Stimulated activated CD8-positive, alpha-beta memory T cell treated with anti-CD3 and anti-CD28 coated beads, Interleukin-12 subunit alpha, Interleukin-12 subunit beta, amount 100 ng/mL, for 1 hour (primary cell): ENCODE measurements at places on chromosomes 7 and 10.

GRCh38 chr7:111744501-111745155, 182.3 kb upstream of the IMMP2L start:
- DNase-seq: no peak

DNA sequence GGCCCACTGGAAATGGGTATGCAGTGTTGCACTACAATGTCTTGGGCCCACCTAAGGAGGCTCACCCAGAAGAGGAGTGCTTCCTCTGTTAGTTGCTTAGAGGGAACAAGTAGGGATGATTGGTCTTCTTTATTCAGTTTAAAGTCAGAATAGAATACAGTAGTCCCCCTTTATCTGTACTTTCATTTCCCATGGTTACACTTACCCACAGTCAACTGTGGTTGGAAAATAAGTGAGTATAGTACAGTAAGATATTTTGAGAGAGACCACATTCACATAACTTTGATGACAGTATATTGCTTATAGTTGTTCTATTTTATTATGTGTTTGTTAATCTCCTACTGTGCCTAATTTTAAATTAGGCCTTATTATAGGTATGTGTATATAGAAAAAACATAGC, 151.4 kb downstream of the COL28A1 start:
- no peak for DNase-seq

DNA sequence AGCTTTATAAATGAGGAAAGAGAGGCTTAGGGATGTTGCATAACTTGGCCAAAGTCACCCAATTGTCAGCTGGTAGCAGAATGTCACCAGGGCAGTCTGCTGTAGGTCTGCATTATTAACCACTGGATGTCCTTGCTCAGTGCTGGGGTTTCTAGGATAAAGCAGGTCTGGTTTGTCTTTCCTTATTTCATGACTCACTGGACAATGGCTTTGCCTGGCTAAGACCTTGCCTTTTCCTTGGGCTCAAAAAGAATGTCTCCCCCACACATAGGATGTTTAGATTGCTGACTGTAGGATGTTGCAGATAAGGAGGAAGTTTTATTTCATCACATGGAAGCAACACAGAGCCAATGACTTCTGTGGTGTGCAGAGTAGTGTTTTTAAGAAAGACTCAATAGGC, 29.4 kb downstream of the WDFY4 start:
- DNase-seq: no peak

DNA sequence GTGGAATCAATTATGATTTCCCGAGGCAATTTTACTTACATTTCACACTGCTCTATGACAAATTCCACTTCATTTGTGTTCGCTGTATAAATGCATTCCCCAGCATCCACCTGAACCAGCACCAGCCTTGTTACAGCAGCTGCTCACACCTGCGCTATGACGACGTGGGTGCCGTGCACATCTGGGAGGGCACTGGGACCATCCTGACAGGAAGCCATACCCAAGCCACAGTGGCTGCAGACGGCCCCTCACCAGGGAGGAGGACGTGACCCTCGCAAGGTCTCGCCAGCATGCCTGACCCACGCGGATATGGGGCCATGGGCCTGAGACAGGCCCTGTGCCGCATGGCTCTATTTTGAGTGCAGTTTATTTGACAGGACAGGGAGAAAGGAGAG, 201.3 kb downstream of the MAD1L1 start:
- no peak for DNase-seq

DNA sequence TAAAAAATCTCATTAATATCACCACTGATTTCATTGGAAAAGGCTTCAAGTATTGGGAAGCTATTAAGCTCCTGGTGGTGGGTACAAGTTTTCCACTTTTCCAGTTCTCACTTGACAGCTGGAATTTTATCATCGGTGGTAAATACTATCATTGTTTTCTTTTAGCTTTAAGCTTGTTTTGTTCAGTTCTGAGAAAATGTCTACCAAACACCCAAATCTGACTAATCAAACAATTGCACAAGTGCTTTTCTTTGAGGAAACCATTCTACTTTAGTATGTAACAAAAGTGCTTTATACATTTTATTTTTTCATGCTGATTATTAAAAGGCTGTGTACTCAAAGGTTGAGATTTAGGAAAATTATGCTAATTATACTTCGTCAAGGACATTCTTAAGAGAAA, 7.9 kb downstream of the PRPF18 start:
- no peak for DNase-seq

DNA sequence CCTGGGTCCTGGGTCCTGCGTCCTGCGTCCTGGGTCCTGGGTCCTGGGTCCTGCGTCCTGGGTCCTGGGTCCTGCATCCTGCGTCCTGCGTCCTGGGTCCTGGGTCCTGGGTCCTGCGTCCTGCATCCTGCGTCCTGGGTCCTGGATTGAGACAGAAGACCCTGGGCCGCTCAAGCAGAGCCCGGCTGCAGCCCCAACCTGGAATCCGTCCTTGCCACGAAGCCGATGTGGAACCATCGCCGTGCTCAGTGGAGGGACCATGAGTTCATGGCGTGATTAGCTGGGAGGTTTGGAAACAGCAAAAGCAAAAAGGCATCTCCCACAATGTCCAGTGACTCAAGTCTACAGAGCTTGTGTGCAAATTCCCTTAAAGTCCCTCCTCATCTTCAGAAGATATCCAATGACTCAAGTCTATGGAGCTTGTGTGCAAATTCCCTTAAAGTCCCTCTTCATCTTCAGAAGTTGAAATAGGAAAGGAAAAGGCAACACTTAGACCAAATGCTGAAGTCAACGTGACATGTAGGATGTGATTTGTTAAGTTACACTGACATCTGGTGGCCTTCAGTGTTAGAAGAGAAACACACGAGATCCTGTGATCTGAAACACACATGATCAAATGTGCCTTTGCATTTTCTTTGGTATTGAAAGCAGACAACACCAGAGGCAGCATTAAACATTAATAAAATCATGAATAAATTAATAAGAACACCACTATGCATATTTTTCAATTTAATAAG, 179.9 kb downstream of the PTPRN2 start:
- DNase-seq: no peak

DNA sequence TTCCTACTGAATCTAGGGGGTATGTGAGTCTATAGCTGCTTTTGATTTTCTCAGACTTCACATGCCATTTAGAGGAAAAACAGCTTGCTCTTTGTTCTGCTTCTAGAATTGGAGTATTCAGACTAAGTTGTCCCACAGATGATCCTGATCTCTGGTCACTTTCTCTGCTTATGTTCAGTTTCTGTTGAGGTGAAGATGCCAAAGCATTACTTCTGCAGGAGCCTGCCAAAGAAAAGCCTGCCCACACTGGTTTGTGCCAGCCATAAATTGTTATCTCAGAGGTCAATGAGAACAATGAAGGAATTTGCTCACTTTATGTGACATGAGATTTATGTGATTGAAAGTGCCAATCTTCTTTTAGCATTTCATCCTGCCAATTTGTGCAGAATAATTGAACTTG, 163.6 kb downstream of the CDK14 start:
- no peak for DNase-seq

GRCh38 chr10:123558651-123559050, 107.5 kb upstream of the GPR26 start:
- DNase-seq: no peak

- no peak for DNase-seq
These were observed 232.3 kb downstream of the MAGI2 start for GRCh38 chr7:79221211-79221610.

DNA sequence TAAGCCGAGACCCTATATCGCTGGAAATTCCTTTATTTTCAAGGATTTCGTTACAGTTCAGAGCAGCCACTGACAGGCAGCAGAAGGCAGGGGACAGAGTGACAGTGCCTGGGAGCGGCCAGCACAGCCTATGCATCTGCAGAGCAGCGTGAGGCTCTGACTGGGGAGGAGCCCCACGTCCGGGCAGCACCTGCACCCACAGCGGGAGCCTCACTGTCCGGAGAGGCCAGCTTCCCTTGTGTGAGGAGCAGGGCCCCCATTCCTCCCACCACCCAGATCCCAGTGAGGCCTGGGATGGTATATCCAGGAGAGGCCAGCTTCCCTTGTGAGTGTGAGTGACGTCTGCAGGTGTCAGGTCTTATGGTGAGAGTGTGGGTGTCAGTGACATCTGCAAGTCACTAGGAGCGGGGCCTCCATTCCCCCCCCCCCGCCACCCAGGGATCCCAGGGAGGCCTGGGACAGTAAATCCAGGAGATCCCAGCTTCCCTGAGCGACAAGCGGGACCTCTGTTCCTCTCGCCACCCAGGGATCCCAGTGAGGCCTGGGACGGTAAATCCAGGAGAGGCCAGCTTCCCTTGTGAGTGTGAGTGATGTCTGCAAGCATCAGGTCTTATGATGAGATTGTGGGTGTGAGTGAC, 259.1 kb downstream of the PTPRN2 start:
- DNase-seq: no peak

GRCh38 chr7:1533547-1534329, 3.2 kb downstream of the MAFK start:
- DNase-seq: no peak

GRCh38 chr7:102292813-102293798, 6.4 kb downstream of the SH2B2 start:
- no peak for DNase-seq

DNA sequence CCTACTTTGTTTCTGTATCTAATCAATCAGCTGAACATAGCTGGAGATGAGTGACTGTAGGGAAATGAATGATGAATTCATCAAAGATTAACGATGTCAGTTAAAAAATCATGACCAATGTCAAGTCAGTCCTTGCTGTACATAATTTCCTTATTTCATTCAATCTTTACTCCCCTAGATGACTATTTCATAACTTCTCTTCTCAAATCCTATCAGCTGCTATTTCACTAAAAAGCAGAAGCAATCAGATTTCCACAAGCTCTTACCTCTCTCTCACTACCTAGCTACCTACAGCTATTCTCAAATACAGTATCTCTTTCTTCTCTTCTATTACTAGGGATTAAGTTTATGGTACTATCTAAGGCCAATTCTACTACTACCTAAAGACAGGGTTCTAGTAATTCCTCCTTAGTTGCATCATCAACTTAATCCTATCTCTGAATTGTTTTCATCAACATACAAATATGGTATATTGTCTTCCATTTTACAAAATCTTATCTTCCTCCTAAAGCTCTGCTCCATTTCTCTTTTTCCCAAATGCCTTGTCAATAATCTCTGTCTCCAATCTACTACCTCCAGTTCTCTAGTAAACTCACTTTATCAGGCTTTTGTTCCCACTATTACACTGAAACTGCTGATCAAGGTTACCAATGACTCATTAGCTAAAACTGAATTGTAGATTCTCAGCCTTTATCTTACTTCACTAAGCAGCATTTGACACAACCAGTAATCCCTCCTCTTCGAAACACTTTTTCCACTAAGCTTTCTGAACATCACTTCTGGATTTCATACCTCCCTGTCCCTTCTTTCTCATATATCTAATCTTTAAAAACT, 28.4 kb downstream of the JMJD1C start:
- DNase-seq: no peak

GRCh38 chr10:28822719-28823464, 145.6 kb downstream of the BAMBI start:
- no peak for DNase-seq

- DNase-seq: peak; percentile 6
These were observed at the start of gene IFIT2 for GRCh38 chr10:89301721-89302445. Gene IFIT2 (plus strand): TSS chr10:89302046. CDS start chr10:89302124, 78 bp downstream.

DNA sequence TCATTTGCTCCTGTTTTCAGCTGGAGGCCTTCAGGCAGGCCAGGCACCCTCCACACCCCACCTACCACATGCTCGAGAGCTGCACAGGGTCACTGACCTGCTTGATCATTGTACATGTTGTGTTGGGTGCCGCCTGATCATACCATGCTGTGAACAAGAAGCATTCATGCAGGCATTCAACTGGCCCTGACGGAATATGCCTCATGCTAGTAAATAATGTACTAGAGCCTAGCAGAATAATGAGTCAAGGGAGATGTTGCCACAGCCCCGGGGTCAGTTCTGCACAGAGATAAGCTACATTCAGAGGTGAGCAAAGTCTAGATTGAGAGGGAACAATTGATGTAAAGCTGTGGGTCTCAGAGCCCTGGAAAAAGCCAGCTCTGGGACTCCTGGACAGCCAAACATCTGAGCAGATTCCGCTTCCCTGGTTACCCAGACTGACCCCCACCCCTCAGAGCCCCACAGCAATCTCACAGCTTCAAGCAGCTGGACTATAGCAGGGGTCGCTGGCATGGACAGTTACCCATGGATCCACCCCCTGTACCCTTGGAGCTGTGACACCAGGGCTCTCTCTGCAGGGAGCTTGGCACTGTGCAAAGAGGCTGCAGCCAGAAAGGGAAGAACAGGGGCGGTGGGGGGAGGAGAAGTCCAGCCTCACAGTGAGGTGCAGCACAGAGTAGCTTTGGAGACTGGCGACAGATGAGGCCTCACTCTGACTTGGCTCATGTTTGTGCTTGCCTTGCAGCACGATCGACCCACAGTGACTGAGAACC, 86.6 kb downstream of the FRMPD2 start:
- DNase-seq: no peak

- no peak for DNase-seq
These were observed 49.4 kb upstream of the CTBP2 start for GRCh38 chr10:125209591-125210355.

- no peak for DNase-seq
These were observed 78.1 kb upstream of the TMEM196 start for GRCh38 chr7:19851504-19851903.

- no peak for DNase-seq
These were observed 11.6 kb downstream of the SEMA3D start for GRCh38 chr7:85175217-85175616.

GRCh38 chr7:25795824-25796235, 356.2 kb upstream of the NFE2L3 start:
- DNase-seq: no peak

DNA sequence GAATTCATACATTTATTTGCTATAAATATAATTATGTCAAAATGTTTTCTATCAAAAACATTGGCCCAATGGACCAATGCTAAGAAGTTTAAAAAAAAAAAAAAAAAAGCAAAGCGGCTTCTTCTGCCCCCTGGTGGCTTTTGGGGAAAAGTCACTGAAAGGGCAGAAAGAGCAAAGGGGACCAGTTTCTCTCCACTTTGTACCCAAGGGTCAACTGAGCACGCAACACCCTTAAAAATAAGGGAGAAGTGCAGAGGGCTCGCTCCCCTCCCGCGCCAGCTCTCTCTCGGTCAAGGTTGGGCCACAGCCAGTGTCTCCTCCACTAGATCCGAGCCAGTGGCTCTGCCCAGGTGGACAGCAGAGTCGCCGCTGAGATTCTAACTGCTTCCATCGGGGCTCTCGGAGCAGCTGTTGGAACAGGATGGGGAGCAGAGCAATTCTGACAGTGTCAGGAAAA, 136.4 kb upstream of the FGFR2 start:
- DNase-seq: no peak

DNA sequence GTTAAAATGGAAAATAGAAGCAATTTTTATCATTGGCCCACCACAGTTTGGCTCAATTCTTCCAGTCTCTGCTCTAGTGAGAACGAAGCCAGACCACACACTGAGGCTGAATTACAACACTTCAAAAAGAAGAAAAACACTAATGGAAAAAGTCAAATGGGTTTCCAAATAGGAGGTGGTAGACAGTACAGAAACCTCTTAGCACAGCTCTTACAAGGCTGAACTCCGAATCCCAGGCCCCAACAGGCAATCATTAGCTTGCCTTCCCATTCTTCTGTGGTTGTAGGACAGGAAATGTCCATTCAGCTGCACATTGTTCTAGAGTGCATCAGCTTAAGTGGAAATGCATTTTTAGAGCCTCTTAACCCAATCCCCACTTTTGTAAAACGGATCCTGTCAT, 115.1 kb upstream of the MEOX2 start:
- DNase-seq: no peak

GRCh38 chr10:131154306-131155025, 157.1 kb downstream of the TCERG1L start:
- DNase-seq: no peak
